ENCODE measurements at places on chromosomes 16 and 17.

DNA sequence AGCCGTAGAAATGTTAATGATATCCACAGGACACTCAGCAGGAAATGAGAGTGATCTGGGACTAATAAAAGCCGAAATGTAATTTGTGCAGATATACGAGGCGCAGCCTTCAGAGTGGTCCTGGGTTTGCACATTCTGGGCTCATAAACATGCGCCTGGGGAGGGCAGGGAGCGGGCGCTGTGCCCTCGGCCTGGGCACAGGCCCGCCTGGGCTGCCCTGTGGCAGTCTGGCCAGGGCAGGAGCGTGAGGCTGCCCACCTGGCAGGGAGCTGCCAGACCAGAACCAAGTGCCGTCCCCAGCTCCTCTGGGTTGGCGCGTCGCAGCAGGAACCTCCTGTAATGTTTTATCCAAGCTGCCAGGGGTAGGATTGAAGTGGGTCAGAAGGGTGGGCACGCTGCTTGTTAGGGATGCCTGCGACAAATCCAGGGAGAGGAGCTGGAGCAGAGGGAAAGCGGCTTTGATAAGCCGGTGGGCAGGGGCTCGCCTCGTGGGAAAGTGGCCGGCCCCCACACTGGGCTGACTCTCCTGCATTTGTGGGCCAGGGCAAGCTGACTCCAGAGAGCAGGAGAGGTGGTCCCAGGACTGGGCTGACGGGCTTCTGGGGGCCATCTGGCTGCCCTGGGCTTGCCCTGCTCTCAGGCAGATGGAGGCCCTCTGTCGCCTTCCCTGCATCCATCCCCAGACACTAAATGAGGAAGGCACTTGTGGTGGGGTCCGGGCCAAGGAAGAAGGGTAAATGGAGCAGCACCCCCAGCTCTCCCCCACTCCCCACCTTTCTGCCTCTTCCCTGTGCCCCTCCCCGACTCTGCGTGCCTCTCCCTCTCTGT lies 45.9 kb downstream of the SREBF1 start:
- DNase-seq = no peak

DNA sequence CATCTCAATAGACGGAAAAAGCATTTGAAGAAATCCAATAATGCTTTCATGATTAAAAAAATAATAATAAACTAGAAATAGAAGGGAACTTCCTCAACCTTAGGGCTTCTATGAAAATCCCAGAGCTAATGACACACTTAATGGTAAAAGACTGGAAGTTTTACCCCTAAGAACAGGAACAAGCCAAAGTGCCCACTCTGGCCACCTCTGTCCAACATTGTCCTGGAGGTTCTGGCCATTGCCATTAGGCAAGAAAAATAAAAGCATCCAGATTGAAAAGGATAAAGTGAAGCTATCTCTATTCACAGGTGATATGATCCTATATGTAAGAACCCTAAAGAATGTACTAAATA lies 2.5 kb upstream of the LITAF start:
- no peak for DNase-seq

DNA sequence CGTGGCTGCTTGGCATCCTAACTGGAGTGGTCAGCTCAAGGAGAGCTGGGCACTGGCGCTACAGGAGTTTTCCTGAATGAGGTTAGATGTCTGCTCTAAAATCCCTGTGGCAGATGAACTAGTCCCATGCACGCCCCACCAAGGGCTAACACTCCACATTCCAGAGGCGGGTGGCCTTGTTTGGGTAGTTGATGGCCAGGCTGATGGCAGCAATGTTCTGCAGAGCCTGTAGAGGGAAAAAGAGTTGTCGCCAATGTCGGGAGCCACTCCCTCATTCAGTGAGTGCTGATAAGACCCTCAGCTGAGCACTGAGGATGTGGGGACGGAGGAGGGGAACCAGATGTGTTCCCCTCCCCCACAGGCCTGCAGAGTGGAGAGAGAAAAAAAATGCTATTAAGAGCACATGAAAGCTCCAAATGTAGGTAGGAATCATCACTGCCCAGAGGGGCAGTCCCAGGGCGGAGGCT lies 42.5 kb upstream of the ATP2A3 start:
- no peak for DNase-seq

DNA sequence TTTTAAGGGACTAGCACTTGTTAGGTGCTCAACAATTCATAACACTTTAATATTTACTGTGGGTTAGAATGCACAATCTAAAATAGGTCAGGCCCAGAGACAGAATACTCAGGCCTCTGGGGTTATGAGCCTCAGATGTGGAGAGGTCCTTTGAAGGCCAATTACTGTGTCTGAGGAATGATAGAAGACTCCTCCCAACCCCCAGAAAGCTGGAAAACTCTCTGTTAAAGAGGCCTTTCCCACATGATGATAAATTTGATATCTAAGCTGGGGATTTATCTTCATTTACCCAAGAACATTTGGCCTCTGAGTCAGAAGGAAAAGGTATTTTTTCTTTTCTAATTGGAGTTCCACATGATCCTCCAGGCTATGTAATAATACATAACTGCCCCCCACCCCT lies 41.1 kb upstream of the MMD start:
- no peak for DNase-seq

GRCh38 chr17:67366193-67367157 lies at the start of gene PSMD12:
PSMD12 (minus strand) TSS chr17:67366577; CDS start chr17:67366519, 58 bp downstream.
- DNase-seq = peak; percentile 85

GRCh38 chr16:80899809-80900592 lies 95.6 kb upstream of the CDYL2 start:
- DNase-seq = peak; percentile 55

All from HFFc6 (cell line).